ENCODE measurements at places on chromosomes 2 and 18.

DNA sequence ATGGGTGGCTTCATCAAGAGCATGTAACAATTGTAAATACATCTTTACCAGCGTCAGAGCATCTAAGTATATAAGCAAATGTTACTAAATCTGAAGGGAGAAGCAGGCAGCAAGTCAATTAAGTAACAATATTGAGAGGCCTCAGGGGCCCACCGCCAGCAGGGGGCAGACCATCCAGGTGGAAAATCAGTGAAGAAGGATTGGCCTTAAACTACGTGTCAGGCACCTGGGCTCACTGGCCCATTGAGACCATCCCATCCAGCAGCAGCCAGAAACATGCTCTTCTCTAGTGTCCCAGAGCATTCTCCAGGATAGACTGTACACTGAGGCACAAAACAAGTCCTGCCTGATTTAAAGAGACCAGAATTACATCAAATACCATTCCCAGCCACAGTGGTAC lies 96.2 kb upstream of the SNTG2 start:
- DNase-seq, result peak; percentile 74

GRCh38 chr18:58263055-58263957 lies 219.3 kb downstream of the NEDD4L start:
- DNase-seq, result no peak

- DNase-seq, result no peak
Observed at GRCh38 chr2:182784777-182785176, 68.7 kb downstream of the DNAJC10 start.

- no peak for DNase-seq
Observed at GRCh38 chr2:43513216-43513615, 82.6 kb downstream of the THADA start.

GRCh38 chr2:137056704-137057103 lies 291.4 kb downstream of the THSD7B start:
- no peak for DNase-seq

- no peak for DNase-seq
Observed at GRCh38 chr2:45466053-45466452, 145.0 kb downstream of the SRBD1 start.

GRCh38 chr2:119197126-119197405 lies 26.6 kb upstream of the STEAP3 start:
- no peak for DNase-seq

Data from glutamatergic neuron (in vitro differentiated cells).